ENCODE measurements at places on chromosomes 16 and 17. TPM values are rescaled to one million over a fixed set of nuclear protein-coding genes. Genes with fewer than 3 reads are reported as not detected.

MILR1 gene
- total RNA-seq, result 3.9 TPM

OTOP2 gene
- total RNA-seq, result not detected

NPW gene
- total RNA-seq, result 1.3 TPM

SOCS1 gene
- total RNA-seq, result 18.4 TPM

SLFN12 gene
- total RNA-seq, result 47.9 TPM

ZNF423 gene
- total RNA-seq, result 0.32 TPM

NACA2 gene
- not detected for total RNA-seq

FOXC2 gene
- 0.64 TPM for total RNA-seq

RCVRN gene
- not detected for total RNA-seq

CCDC78 gene
- total RNA-seq, result 1.3 TPM

ARHGDIG gene
- not detected for total RNA-seq

Data from fibroblast of villous mesenchyme (primary cell).